Fibroblast of skin of right quadriceps (primary cell): ENCODE measurements at places on chromosomes 16 and 17.

- DNase-seq = no peak
Measured at GRCh38 chr17:75406222-75406615, 741 bp upstream of the GRB2 start.

DNA sequence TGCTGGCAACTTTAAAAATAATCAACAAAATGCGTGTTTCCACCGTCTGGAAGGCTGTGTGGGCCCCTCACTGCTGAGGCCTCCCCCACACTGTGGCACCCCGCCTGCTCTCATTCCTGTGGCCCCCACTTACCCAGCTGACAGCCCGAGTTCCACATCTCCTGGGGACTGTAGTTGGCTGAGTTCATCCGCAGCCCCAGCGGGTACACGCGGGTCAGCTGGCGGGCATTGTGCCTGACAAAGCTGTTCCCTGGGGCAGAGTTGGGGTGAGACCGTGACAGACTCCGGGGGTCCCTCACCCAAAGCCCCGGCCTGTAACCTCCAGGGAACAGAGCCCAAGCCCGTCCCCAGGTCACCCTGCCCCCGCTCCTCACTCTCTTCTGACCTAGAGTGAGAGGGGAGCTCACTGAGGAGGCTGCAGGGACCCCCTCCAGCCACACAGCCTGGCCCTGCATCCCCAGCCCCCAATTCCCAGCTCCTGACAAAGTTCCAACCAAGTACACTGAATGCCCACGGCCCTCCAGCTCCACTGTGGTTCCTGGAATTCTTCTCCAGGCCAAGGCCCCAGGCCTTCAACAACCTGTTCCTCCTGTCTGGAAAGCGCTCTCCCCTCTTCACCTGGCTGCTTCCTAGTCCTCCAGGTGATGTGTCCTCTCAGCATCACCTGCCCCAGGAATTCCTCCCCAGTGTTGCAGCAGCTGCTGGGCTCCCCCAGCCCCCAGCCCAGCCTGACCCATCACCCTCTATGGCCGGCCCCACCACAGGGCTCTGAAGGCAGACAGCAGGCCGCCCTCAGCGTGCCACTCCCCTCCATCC lies 18.0 kb downstream of the PLCD3 start:
- no peak for DNase-seq

DNA sequence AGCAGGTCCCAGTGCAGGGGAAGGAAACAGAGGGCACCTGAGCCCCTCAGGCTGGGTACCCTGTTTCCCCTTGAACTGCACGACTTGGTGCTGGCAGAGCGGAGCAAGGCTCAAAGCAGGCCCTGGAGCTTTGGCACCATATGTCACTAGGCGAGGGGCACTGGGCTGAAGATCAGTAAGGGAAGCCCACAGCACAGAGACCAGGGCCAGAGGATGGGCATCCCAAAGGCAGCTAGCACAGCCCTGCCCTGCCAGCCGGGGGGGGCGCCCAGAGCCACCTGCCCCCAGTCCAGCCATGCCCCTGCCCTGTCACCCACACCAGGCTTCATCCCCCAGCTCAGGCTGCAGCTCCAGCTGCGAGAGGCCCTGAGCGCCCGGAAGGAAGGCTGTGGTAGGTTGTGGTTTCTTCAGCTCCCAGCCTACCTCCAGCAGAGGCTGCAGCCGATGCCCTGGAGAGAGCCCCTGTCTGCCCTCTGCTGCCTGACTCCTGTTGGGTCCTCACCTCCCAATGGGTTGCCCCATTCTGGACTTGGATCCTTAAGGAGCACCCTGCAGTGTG lies 10.9 kb downstream of the NHERF1 start:
- no peak for DNase-seq

DNA sequence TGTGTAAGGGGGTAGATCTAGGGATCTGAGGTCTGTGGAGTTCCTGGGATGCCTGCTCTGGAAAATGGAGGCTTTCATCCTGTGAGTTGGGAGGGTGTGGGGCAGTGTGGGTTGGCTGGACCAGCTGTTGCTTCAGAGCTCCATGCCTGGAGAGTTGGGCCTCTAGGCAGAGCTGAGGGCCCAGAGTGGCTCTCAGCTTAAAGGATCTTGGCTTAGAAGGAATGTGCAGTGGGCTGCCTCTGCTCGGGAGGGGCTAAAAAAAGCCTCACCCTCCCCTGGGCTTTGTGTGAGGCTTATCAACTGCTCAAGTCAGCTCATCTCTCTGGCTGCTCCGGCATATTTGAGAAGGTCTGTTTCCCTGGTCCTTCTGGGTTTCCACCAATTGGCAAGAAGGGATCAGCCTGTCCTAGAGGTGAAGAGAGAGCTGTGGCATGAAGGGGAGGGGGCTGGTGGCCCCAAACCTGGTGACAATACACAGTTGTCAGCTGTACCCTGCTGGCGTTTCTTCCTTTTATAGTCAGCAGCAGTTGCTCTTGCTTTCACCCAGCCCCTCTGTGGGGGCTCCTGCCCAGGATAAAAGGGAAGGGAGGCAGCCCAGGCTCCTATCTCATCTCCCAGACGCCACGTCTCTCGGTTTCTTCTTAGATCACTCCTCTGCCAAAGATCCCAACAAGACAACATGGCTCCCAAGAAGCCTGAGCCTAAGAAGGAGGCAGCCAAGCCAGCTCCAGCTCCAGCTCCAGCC lies at the start of gene MYL4:
Gene MYL4 (plus strand): TSS at position 605 of the 745 bp plus-strand sequence. CDS start 75 bp downstream, at position 680.
- peak; percentile 35 for DNase-seq

DNA sequence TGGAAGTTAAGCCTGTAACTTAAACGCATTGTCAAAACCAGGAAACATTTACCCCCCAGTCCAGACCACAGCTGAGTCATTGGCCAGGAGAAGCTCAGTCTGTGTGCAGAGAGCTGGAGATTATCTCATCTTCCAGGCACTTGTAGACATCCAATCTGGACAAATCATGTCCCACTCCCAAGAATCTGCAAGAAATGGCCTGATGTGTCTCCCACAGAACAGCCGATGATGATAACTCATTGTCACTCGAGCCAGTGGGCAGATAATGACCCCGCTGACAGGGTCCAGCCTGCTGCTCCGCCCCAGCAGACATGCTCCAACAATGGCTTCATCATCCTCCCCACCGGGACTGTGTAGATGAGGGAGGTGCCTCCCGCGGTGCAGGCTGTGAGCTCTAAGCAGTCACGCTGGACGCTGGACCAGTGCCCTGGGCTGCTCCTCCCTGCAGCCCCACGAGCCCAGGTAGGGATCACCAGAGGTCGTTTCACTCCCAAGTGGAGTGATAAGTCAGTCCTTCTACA lies 322.5 kb downstream of the C16orf95 start:
- DNase-seq = peak; percentile 93

- DNase-seq = no peak
Measured at GRCh38 chr16:29990883-29991570, 4.4 kb downstream of the HIRIP3 start.

- DNase-seq = no peak
Measured at GRCh38 chr17:77840513-77841165, 117.9 kb upstream of the TNRC6C start.

- no peak for DNase-seq
Measured at GRCh38 chr16:58699151-58699550, 14.6 kb upstream of the SLC38A7 start.

DNA sequence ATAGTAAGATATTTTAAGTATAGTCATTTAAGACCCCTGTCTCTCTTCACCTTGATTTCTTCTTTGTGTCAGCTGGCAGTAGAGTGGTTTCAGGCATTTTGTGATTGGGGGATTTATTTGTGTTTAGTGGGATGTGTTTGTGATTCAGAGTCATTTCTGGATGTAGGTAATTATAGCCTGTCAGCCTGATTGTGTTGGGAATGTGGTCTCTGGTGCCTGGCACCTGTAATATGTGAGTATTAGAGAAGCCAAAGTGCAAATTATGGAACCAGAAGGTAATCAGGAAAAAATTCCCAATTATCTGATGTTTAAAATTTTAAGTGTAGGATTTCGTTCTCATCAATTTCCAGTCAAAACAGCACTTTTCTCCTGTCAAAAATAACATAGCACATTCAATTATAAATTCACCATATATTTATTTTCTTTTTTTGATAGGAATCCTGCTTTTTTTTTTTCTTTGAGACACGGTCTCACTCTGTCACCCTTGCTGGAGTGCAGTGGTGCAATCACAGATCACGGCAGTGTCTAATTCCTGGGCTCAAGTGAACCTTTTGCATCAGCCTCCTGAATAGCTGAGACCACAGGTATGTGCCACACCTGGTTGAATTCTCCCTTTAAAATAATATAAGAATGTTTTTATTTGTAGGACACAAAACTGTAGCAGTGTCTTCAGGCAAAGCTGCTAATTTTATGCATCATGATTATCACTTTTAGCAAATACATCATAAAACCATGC lies 42.7 kb downstream of the ATF7IP2 start:
- no peak for DNase-seq

GRCh38 chr16:85104821-85105391 lies 7.4 kb downstream of the CIBAR2 start:
- DNase-seq = no peak

GRCh38 chr16:51057102-51057793 lies 93.8 kb downstream of the SALL1 start:
- no peak for DNase-seq

GRCh38 chr16:496097-496886 lies 31.2 kb upstream of the CAPN15 start:
- no peak for DNase-seq

DNA sequence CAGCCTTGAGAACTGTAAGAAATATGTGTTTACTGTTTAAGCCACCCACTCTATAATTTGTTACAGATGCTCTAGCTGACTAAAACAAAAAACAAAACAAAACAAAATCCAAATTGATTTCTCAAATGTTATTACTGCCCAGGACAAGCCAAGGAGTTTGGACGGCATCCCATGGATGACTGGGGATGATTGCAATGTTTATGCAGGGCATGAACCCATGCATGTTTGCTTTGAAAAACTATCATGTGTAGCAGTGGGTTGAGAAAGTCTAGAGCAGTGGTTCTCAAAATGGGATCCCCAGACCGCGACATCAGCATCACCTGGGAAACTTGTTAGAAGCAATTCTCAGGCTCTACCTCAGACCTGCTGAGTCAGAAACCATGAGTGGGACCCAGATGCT lies 223.2 kb upstream of the PSMD7 start:
- DNase-seq = peak; percentile 56

- peak; percentile 80 for DNase-seq
Measured at GRCh38 chr17:77409282-77410161, 268.8 kb downstream of the SEC14L1 start.
